ENCODE measurements at places on chromosomes 5 and 9. TPM values are rescaled to one million over a fixed set of nuclear protein-coding genes. Genes with fewer than 3 reads are reported as not detected.

- no peaks in the 10 kb centered on the region for H3K27me3 ChIP-seq
- no peak overlapping the region for H3K4me3 ChIP-seq
- no peaks in the 10 kb centered on the region for H3K36me3 ChIP-seq
- H3K27ac ChIP-seq = no peak overlapping the region
- H3K4me1 ChIP-seq = no peaks in the 10 kb centered on the region
Observed at GRCh38 chr5:149466457-149466972, 84.7 kb downstream of the CSNK1A1 start.

- H3K27me3 ChIP-seq = no peaks in the 10 kb centered on the region
- no peak for DNase-seq
- no peaks in the 10 kb centered on the region for H3K4me1 ChIP-seq
- no peak overlapping the region for H3K27ac ChIP-seq
- no peaks in the 10 kb centered on the region for H3K36me3 ChIP-seq
- H3K4me3 ChIP-seq = no peak overlapping the region
Observed at GRCh38 chr5:41893074-41893851, 10.9 kb upstream of the RIMOC1 start.

DNA sequence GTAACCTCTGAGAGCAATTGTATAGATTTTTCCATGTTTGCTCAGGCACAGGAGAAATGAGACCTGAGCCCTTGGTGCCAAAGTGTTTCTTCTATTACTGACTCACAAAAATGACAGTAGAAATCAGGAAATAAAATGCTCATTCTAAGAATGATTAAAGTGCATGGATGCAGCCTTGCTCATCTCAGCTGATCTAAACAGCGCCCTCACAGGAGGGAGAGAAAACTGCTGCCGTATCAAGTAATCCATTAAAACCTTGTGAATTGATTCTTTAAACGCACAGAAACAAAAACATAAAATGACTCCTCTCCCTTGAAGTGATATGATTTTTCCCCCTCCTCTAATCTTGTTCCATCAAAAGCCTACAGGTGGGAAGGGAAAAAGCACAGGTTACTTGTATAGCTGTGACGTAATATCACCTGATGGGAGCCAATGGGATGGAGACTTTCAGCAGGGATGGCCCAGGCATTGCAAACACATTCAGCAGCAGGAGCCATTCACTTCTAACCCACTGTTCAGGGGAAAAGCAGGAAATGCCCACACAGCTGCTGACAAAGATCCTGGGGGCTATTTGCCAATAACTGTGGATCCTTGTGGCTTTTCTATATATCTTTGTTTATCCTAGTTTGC, 76.7 kb downstream of the PLCXD3 start:
- peak; percentile 41 for DNase-seq
- H3K4me1 ChIP-seq = no peaks in the 10 kb centered on the region
- no peak overlapping the region for H3K4me3 ChIP-seq
- H3K36me3 ChIP-seq = no peaks in the 10 kb centered on the region

GRCh38 chr9:1261879-1262766, 212.0 kb downstream of the DMRT2 start:
- H3K4me1 ChIP-seq = no peaks in the 10 kb centered on the region
- no peaks in the 10 kb centered on the region for H3K27me3 ChIP-seq
- no peaks in the 10 kb centered on the region for H3K36me3 ChIP-seq
- no peak for DNase-seq

GRCh38 chr9:136363949-136364748, 605 bp upstream of the DNLZ start:
- H3K4me3 ChIP-seq = peak overlapping the region; percentile 64
- no peaks in the 10 kb centered on the region for H3K36me3 ChIP-seq
- no peak for DNase-seq
- H3K4me1 ChIP-seq = no peaks in the 10 kb centered on the region
- H3K27me3 ChIP-seq = no peaks in the 10 kb centered on the region
- no peak overlapping the region for H3K27ac ChIP-seq

PCDHB10 gene
- 1.5 TPM for total RNA-seq

FOXD4L6 gene
- 0.13 TPM for total RNA-seq

NUTM2F gene
- not detected for total RNA-seq
